ENCODE measurements at places on chromosomes 12 and 14.

DNA sequence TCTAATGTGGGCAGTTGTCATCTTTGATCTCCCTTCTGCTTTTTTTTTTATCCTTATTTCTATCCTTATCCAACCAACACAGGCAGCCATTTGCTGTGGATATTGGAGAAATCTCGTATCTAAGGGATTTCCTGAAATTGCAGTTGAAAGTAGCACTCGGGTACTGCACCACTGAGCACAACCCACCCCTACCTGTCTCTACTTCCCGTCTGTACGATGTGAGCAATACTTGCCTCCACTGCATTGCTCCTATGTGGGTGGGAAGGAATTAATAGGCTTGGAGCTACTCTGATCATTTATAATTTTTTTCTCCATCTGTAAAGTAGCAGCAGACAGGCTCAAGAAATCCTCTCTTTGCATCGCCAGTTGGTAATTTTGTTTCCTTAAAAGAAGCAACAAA, 300.4 kb downstream of the SNAPC1 start:
- DNase-seq = no peak

- no peak for DNase-seq
Observed at GRCh38 chr14:33682760-33683159, 268.1 kb downstream of the EGLN3 start.

GRCh38 chr12:53492188-53492587, 7.1 kb downstream of the MAP3K12 start:
- DNase-seq = no peak

GRCh38 chr14:56570295-56570694, 9.3 kb upstream of the TMEM260 start:
- no peak for DNase-seq

DNA sequence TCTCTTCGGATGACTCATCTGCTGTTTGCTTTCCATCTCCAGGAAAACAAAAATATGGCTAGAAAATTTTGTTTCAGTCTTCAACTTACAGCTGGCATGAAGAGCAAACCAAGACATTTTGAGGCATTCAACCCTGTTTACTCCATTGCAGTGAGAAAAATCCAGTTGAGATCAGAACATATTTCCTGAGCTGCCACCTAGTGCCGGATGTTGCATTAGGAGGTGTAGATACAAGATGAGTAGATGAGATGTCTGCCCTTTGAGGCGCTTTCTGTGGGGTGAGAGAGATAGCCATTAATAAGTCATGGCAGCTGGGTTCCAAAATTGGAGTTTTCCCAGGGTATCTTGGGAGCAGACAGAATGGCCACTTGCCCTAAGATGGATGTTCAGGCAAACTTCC, 171.1 kb downstream of the PRKCH start:
- DNase-seq = no peak

- no peak for DNase-seq
Observed at GRCh38 chr12:72390146-72390545, 118.0 kb downstream of the TRHDE start.

DNA sequence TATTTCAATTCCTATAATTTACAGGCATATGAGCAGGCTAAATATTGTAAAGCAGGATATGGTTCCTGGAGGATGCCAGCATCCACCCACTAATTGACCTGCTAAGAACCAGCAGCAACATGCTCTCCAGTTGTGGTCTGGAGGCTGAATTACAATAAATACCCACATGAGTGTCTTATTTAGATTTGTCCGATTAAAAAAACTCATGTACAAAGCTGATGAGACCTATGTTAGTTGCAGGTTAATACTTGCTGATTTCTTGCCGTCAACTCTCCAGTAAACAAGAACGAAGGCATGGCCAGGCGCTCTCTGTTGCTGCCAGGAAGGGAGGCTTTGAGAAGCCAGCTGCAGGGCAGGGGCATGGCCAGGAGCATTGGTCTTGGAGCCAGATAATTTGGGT, 169.3 kb upstream of the PRICKLE1 start:
- no peak for DNase-seq

- no peak for DNase-seq
Observed at GRCh38 chr14:96567289-96567899, 65.2 kb downstream of the PAPOLA start.

All from stimulated activated CD4-positive, alpha-beta T cell treated with anti-CD3 and anti-CD28 coated beads, Interleukin-1b, Interleukin-23, amount 100 ng/mL, for 24 hours (primary cell).